AG04450 (cell line): ENCODE measurements at places on chromosomes 7 and 10.

DNA sequence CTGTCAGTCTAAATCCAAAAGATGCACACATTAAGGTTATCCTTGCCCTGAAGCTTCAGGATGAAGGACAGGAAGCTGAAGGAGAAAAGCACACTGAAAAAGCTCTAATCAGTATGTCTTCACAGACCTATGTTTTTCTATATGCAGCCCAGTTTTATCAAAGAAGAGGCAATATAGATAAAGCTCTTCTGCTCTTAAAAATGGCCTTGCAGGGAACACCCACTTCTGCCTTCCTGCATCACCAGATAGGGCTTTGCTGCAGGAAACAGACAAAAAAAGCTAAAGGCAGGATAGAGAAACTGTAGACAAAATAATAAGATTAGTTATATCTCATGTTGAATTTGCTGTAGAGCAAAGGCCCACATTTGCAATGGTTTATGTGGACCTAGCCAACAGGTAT lies 14.9 kb upstream of the IFIT1B start:
- no peak for DNase-seq

DNA sequence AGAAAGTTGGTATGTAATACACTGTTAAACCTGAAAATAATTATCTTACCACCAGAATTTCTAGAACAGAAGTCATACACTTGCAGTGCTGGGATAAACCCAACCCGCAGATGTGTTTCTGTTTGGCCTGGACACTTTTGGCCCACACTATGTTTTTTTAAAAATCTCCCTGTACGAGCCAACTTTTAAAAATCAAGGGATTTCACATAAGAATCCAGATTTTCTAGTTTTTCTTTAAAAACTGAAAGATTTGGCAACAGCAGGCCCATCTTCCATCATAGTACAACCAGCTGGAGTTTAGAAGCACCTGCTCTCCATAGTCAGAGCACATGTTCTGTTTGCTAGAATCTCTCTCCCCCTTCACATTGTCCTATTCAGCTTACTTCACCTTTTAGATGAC lies 74.0 kb downstream of the TLL2 start:
- no peak for DNase-seq

DNA sequence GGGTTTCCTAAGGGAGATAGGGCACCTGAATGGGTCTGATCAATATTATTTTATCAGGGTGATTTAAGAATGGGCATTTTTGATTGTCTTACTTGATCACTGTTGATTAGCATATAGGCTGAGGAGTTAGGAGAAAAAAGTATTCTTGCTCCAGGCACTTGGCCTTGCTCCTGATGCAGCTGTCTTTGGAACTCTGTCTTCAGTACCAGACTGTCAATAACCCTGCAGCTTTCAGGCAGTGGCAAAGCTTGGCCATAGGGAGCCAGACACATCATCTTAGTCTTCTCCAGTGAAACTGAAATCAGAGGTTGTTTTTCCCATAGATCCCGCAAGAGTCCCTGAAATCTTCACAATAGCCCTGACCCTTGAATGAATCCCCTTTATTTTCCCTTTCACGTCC lies 47.2 kb downstream of the EXOC4 start:
- DNase-seq, result no peak

- DNase-seq, result no peak
These were observed 97.0 kb downstream of the SEMA3C start for GRCh38 chr7:80821771-80822319.

DNA sequence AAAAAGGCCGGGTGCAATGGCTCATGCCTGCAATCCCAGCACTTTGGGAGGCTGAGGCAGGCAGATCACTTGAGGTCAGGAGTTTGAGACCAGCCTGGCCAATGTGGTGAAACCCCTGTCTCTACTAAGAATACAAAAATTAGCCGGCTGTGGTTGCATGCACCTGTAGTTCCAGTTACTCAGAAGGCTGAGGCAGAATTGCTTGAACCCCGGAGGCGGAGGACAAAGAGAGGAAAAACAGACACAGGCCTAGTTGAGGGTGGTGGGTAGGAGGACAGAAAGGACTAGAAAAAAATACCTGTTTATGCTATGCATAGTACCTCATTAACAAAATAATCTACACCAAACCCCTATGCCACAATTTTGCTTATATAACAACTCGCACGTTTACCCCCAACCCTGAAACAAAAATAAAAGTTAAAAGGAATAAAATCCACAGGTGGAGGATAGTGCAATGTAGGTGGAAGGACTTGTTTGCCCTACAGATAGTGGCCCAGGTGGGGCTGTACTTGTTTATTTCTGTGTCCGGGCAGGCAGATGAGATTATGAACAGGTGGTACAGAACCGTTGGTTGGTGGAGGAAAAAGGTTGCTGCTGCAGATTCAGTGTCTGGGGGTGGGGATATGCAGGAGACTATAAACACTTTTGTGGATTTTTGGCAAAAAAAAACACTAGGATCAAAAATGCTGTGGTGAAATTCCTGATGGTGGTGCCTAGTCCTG lies 5.1 kb downstream of the ZNF680 start:
- no peak for DNase-seq

- DNase-seq, result no peak
These were observed 210.4 kb upstream of the ZNF32 start for GRCh38 chr10:43859016-43859525.

- no peak for DNase-seq
These were observed 5.8 kb downstream of the CTBP2 start for GRCh38 chr10:125154529-125154928.

GRCh38 chr10:36779238-36779846 lies 346.1 kb upstream of the ANKRD30A start:
- peak; percentile 64 for DNase-seq
